NCI-H1436 (cell line): ENCODE measurements at places on chromosomes 11 and 22.

- peak; percentile 54 for DNase-seq
Observed at GRCh38 chr11:32894149-32894827, 1.7 kb downstream of the QSER1 start.

DNA sequence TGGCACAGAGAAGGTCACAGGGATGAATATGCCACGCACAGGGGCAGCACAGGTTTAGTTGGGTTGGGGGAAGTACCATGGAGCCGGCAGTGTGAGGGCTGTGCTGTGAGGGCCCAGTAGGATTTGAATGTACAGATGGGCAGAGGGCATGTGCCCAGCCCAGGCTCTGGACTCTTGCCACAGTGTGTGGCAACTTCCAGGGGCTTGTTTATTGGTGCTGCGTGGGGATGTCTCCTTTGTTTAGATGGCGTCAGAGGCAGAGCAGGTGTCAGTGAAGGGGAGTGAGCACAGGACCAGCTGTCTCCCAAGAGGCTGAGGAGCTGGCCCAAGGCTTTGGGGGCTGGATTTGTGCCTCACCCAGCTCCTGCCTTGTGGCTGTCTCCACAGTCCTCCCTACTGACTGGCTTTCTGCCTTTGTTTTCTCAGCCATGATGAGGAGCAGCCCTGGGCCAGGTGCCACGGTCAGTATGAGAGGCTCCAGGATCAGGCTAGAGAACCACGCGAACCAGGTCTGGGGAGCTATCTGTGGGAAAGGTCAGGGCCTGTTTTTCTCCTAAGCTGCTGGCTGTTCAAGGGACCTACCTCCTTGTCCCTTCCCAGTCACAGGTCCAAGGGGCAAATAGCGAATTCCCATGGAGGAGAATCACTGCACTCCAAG is 21.9 kb downstream of the SUN2 start:
- peak; percentile 22 for DNase-seq

DNA sequence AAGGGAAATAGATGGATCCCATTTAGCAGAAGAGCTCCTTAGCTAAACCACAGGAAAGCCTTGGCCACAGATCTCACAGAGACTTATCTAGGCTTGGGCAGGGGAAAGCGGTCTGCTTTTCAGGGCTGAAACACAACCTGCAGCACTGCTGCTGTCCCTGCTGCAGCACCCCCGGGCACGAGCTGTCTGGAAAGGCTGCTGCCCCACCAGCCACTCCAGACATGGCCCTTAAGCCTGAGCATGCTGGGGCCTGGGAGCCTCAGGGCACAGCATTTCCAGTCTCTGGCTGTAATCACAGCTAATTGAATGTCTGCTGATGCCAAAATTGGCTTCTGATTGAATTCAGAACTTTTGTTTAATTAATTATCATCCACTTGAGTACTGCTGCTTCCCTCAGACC is 115.0 kb downstream of the TMPRSS5 start:
- peak; percentile 63 for DNase-seq

DNA sequence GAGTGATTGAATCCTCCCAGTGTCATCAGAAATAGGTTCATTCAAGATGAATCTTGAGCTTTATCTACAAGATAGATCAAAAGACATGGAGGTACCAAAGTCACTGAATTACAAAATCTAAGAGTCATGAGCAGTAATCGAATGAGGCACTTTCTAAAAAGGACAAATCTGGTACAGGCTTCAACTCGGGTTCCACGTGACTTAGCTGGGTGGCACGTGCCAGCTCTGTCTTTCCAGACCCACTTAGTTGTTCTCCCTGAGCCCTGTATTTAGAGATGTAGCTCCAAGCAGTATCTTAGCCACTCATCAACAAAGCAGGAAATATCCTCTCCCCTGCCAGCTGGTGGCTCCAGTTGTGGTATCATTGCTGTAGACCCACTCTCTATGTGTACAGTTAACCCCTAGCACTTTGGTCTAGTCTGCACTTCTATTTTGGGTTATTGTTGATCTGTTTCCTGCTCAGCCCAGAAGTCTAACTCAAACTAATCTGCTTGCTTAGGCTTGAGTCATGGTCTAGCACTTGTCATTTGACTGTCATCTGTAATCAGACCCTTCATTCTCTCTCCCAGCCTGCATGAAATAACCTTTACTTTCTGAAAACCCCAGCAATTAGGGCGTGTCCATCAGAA is 528.7 kb downstream of the ETS1 start:
- DNase-seq = no peak

- DNase-seq = no peak
Observed at GRCh38 chr11:10072142-10072541, 221.9 kb downstream of the SBF2 start.

DNA sequence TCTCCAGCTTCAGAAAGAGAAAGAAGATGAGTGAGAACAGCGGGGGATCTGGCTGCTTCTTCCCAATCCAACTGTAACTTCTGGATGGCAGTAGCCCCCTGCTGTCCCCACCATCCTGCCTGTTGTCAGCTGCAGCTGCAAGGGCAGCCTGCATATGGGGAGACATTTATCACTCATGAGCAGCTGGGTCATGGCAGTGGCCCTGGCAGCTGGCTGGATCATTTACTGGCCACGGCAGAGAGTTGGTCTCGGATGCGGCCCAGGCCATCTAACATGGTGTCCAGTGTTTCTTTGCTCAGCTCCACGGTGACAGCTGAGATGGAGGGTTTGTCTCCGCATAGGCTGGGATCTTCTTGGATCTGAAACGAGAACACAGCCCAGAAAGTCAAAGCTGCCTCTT is 14.8 kb downstream of the COMMD9 start:
- DNase-seq = no peak

- peak; percentile 45 for DNase-seq
Observed at GRCh38 chr11:85590848-85591483, 36.2 kb downstream of the DLG2 start.

GRCh38 chr11:131618201-131618600 is 247.8 kb downstream of the NTM start:
- no peak for DNase-seq

DNA sequence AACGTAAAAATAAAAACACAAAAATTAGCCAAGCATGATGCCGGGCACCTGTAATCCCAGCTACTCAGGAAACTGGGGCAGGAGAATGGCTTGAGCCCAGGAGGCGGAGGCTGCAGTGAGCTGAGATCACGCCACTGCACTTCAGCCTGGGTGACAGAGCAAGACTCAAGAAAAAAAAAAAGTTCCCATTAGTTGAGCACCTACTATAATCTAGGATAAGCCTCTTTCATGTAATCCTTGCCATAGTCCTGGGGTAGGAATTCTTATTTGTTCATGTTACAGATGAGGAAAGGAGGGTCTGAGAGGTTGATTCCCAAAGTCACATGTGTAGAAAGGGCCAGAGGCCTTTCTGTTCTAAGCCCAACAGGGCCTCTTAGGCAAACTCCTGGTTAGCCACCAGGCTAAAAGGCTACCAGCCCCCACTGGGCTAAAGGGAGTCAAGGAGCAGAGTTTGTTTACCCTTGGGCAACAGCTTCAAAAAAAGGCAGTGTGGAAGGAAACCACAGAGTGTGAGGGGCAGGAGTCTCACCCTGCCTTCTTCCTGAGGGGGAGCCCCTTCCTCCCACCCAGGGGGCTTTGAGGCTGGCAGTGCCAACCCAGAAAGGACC is 21.6 kb upstream of the CSNK1E start:
- no peak for DNase-seq

DNA sequence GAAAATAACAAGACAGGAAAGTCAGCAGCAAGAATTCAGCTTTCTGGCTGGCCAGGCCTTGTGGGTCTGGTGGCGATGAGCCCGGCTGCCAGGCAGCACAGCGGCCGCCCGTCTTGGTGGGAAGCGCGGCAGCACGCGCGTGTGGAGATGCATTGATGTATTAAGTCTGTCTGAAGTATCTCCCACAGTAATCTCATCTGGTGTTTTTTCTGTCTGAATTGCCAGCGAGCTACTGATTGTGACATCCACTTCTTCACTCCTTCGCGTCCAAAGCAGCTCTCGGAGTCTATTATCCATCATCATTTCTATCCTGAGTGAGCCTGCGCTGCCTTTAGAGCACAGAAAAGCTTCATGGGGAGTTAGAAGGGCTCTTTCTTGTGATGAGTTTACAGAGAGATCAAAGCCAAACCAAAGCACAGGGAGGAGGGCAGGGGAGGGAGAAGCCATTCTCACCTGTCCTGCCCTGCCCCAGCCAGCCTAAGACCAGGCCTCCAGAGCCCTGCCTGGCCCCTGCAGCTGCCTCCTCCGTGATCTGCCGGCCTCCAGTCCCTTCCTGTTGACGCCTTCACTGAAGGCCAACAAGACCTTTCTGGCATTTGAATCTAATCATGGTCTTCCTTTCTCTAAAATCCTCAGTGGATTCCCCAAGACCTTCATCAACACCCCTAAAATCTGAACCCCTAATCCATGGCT is 1419.0 kb downstream of the TBC1D22A start:
- DNase-seq = no peak

DNA sequence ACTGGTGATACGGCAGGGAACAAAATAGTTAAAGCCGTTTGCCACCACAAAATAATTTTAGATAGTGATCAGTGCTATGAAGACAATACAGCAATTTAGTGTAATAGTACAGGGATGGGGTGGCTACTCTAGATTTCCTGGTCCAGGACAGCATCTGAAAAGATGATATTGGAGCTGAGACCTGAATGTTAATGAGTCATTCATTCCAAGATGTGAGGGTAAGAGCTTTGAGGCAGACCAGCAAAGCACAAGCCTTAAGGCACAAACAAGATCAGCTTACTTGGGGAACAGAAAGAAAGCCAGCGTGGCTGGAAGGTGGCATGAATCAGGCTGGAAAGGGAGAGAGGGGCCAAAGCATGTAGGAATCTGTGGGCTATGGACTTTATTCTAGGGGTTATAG is 132.3 kb downstream of the TRIM44 start:
- DNase-seq = no peak

DNA sequence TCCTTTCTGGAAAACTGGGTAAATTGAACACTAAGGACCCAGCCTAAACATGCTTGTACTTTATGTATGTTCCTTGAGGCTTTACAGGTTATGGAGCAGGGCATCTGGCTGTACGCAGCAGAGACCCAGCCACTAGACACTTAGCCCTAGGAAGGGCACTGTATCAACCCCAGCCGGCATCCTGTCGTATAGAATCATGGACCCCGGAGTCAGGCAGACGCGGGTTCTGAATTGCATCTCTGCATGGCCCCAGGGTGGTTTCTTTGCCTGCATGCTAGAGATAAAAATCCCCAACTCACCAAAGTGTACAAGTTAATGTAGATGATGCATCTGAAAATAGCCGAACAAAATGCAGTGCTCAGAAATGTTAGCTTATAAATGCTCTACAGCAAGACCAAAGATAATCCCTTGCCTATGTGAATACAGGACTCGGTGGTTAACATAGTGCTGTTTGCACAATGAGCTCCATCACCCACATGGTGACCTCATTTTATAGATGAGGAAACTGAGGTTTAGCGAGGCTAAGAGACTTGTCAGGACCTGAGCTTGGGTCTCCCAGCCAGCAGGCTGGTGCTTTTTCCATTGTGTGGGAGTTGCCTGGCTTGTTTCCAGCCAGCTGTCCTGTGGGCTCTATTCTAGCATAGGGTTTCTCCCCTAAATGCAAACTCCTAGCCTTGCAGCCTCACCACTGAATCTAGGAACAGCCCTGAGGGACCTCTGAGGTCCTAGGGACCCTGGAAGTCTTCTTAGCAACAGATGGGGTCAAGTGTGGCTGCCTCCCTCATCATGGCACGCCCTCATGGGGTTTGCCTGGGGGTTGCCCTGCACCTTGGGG is 7.3 kb downstream of the CD6 start:
- DNase-seq = no peak

DNA sequence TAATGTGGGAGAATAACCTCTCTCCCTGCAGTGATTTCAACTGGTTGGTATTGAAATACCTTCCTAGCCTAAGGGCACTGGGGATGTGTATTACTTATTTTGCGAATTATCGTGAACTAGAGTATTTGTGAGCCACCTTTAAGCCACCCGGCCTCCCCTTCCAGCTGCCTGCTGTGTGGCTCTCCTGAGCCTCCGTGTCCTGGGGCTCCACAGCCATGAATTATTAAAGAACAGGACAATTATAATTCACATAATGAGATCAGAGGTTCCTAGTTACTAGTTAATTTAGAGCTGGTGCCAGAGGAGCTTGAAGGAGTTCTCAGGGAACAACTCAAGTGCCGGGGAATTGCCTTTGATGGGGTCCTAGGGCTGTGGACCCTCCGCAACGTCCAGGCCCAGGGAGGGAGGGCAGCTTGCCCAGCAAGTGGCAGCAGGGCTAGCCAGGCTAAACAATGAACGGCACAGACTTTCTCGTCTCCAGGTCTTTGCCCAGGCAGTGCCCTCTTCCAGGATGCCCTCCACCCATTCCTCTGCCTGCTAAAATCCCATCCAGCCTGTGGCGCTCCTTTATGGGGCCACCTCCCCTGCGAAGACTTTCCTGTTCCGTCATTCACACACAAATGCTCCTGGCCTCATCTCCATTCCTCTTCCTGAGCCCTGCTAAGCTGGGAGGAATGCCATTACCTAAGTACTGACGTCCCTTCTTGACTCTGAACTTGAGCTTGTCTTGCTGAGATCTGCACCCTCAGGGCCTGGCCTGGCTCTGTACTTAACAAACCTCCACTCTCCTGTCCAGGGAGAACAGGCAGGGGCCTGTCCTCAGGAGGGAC is 91.5 kb downstream of the RTL6 start:
- DNase-seq = no peak
